CD4-positive, alpha-beta T cell treated with Interleukin-17A for 4 hours (primary cell): ENCODE measurements at places on chromosomes 1 and 21.

GRCh38 chr1:204714861-204715511 lies 29.4 kb upstream of the LRRN2 start:
- no peak for DNase-seq

GRCh38 chr1:5776035-5776550 lies 216.1 kb downstream of the NPHP4 start:
- DNase-seq = no peak

GRCh38 chr1:224256640-224257039 lies 73.3 kb downstream of the NVL start:
- DNase-seq = no peak

DNA sequence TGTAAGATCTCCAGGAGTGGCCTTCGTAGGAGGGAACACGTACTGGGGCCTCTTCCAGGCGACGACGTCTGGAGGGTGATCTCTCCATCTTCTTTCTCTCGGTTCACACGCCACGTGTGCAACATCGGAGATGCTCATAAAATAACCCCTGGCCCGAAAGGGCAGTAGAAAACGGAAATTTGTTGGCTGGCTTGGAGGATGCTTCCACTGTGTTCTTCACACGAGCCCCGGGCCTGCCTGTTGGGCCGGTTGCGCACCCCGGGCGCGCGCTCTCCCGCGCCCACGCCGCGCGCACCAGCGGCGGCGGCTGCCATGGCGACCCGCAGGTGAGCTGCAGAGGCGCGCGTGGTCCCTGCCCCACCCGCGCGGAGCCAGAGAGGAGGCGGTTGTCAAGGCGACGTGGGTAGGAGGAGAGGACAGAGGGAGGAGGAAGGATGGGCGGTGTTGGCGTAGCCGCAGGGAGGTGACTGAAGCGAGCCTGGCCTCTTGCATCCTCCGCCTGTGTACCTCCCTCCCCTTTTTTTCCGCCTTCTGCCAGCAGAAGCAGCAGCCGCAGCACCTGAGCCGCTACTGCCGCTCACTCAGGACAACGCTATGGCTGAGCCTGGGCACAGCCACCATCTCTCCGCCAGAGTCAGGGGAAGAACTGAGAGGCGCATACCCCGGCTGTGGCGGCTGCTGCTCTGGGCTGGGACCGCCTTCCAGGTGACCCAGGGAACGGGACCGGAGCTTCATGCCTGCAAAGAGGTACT lies at the start of gene ELAPOR1:
Gene ELAPOR1 (plus strand): TSS at position 526 of the 752 bp plus-strand sequence. CDS start 69 bp downstream, at position 595.
- DNase-seq = peak; percentile 93

DNA sequence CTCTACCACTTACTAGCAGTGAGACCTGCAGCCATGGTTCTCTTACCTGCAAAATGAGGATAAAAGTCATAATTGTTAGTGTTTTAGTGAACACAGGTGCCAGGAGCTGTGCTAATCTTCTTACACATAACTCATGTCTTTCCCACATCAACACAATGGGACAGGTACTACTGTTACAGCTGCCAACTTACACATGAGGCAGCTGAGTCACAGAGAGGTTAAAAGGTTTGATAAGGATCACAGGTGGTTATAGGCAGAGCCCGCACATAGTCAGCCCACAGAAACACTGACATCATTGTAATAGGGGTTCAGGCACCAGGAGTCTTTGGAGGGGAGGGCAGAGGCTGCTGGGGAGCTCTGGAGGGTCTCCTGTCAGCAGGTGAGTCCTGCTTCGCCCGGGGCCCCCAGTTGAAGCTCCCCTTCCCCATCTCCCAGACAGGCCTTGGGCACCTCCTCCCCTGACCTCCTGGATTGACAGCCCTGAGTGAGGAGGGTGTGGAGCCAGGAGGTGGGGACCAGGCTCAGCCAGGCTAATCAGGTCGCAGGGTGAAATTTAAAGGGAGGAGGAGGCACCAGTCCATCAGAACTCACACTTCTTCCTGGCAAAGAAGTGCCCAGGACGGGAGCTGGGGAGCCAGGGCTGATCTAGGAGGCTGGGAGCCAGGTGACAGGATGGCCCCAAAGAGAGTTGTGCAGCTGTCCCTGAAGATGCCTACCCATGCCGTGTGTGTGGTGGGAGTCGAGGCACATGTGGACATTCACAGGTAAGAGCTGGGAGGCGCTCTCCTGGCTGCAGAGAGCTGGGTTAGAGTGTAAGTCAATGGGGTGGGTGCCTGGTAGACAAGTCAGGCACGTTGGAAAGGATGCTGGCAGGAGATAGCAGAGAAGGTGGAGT lies at the start of gene PADI1:
Gene PADI1 (plus strand): TSS at position 583 of the 895 bp plus-strand sequence. CDS start 90 bp downstream, at position 673.
- DNase-seq = no peak

- no peak for DNase-seq
These were observed 111.8 kb upstream of the USH2A start for GRCh38 chr1:216535059-216535458.
